ENCODE measurements at places on chromosomes 11 and 22.

GRCh38 chr11:114262681-114263512 lies 33.3 kb upstream of the NNMT start:
- no peak for DNase-seq

DNA sequence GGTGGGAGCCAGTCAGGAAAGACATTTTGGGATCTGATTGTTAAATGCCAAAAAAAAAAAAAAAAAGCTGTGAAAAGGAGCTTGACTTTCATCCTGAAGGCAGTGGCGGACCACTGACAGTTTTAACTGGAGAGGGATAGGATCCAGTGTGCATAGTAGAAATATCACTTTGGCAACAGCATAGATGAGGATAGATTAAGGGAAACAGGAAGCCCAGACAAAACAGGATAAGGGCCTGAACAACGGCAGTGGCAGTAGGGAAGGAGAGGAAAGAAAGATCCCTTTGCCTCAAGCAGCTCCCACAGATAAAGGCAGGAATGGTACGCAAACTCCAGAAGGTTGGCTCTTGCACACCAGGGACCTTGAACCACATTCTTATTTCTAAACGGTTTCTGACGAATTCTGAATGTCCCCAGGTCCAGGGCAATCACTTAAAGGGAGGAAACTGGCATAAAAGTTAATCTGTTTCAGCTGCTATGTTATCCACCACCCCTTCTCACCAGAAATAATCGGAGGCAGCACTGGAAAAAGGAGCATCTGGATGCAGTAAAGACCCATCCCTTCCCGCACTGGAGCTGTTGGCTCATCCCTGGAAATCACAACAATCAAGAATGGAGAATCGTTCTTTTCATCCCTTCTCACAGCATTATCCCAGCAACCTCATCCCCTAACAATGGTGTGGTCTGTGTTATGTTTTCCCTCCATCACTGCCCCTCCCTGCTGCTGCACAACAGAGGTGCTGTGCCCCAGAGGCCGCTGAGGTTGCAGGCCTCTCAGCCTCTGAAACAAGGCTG lies 99.1 kb downstream of the GAB2 start:
- DNase-seq = no peak

GRCh38 chr22:49867303-49868265 lies 13.9 kb downstream of the ZBED4 start:
- no peak for DNase-seq

GRCh38 chr11:20647976-20648565 lies 21.3 kb upstream of the NELL1 start:
- DNase-seq = peak; percentile 64

DNA sequence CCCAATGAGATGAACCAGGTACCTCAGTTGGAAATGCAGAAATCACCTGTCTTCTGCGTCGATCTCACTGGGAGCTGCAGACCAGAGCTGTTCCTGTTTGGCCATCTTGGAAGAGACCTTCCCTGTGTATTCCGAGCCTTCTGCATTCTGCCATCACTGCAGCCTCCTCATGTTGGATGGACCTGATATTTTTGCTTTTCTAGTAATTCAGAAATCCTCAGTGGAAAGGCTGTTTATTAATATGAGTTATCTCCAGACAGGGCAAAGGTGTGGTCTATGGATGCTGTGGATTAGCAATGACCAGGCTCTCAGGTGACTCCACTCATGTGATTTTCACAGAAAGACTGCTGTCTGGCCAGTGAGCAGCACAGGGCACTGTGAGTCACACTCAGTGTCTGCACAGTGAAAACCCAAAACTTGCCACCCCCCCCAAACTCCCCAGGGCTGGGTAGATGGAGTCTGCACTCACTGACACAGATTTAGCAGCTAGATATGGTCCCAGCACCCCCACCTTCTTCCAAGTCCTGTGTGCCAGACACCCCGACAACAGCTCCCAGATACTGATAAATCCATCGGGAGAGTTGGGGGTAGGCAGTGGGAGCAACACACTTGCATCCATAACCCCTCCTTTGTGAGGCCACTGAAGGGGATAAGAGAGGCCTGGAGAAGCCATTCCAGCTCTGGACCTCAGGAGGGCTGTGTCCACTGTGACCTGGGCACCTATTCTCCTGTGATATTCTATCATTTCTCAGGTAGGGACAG lies 75.2 kb upstream of the TOP3B start:
- no peak for DNase-seq

GRCh38 chr11:75056814-75057213 lies 39.9 kb downstream of the OR2AT4 start:
- no peak for DNase-seq

- no peak for DNase-seq
Measured at GRCh38 chr22:48106215-48106614, 1343.8 kb downstream of the TBC1D22A start.

- no peak for DNase-seq
Measured at GRCh38 chr11:124618863-124619262, 3.8 kb upstream of the TBRG1 start.

DNA sequence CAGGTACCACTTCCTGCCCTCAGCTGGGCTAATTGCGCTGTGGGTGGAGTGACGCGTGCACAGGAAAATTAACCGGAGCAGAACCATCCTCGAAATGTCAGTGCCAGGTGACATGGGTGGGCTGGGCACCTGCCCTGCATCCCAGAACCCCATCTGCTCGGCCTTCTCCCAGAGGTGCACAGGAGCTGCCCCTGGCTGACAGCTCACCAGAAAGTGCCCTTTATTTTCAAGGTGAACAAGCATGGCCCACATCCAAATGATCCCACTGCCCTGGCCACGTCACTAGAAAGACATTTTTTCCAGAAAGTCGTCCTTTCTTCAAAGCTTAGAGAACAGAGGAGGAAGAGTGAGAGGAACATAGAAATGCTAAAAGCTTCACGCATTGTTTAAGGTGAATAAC lies 4.1 kb upstream of the ELFN2 start:
- DNase-seq = no peak
